ENCODE measurements at places on chromosomes 3 and 15. TPM values are rescaled to one million over a fixed set of nuclear protein-coding genes. Genes with fewer than 3 reads are reported as not detected.

DNA sequence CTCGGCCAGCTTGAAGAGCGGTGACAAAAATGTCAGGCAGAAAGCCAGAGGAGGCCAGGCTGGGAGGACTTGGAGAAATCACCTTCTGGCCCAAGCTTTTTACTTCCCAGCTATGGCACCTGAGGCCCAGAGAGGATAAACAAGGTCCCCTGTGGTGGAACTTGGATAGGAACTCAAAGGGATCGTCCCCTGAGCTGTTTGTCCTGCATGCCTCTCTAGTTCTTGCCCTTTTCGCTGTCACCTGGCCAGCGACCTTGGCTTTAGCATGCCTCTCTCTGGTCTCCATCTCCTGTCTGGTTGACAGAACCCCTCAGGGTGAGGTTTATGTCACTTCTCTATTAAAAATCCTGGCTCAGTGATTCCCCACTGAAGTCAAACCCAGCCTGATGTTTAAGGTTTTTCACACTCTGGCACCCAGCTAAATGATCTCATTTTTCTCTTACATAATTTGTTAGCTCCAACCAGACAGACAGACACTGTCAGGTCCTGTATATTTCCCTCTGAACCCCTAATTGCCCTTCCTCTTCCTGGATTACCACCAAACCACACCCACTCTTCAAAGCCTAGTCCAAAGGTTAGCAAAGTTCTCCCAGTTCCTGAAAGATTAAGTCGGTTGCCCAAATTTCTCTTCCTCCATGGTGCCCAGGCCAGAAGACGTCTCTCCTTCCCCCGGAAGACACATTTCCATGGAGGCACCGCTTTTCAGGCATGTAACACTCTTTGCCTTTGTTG lies 169.1 kb downstream of the FAM43A start:
- DNase-seq: no peak

DNA sequence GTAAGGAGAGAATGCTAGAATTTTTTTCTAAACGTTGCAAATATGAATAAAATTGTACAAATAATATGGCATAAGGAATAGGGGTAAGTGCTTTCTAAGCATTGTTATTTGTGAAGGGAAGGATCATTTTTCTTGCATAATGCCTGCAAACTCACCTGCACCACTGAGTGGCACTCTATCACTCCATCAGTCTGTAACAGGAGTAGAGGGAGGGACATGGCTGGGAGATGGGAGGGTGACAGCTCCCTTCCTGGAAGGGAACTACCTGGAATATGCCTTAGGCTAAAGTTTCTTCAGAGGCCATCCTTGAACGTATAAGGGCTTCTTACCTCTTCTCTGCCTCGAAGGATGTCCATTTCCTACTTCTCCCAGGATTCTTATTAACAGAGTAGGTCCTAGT lies 3.0 kb downstream of the NAALADL2 start:
- no peak for DNase-seq

DNA sequence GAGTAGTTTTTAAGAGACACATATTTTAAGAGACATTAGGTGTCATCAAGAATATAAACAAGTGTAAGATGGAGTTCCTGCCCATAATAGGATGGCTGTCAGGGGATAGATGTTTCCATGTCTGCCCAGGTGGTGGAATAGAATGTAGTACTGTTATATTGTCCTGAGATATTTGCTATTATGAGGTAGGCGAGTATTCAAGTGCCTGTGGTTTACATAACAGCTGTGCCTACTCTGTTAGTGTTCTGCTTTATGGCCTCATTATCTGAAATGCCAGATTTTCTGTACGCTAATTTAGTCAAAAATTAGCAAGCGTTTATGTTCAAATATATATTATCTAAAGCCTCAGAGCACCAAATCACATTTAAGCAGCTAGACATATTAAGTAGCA lies 360.2 kb upstream of the ROPN1 start:
- no peak for DNase-seq

GRCh38 chr3:36443028-36443686 lies 62.9 kb downstream of the STAC start:
- DNase-seq: no peak

DNA sequence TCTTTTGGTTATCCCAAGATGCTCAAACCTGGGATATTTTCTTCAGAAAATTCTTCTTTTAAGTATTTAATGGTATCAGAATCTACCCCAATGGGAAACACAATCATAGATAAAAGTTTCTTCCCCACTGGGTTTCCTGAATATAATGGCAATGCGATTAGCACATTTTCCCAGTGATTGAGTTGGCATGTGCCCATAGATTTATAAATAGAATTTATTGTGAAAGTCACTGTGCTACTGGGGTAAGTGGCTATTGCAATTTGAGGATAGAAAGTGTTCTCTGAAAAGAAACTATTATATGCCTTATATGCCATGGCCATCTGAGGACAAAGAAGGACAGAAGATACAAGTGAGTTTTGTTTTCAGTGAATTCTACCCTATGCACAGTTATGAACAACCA lies 99.0 kb upstream of the RBMS3 start:
- no peak for DNase-seq

Gene KLHL40
- not detected for total RNA-seq

Gene LACTB
- total RNA-seq: 24.8 TPM

Gene SLC15A2
- 63.6 TPM for total RNA-seq

Gene PCSK6
- total RNA-seq: 16.6 TPM
